ENCODE measurements at places on chromosomes 12 and 14.

- no peak for DNase-seq
Measured at GRCh38 chr12:132018193-132018916, 68.6 kb downstream of the EP400 start.

DNA sequence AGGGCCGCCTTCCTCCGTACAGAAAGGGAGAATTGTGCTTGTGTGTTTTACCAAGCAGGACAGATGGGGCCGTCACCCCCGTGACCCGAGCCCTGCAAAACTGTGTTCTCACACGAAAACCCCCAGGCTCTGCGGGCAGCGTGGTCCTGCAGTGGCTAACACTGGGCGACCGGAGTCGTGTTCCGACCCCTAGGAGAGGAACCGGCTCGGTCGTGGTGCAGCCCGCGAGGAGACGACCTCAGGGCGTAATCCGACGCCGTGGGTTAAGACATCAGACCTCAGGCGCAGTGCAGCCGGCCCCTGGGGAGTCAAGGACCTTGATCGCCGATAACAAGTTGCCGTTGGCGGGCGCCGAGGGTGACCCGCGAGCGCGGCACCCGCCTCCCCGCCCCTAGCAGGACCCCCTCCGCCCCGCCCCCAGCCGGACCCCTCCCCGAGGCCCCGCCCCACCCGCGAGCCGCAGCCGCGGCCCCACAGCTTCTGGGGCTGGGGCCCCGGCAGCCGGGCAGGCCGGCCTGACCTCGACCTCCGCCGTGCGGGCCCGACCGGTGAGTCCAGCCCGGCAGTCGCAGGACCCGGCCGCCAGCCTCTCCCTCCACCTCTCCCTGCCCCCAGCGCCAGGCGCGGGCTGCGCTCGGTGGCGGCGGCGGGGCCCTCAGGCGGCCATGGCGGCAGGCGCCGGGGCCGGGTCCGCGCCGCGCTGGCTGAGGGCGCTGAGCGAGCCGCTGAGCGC, at the start of gene CHPT1:
Gene CHPT1 (plus strand): TSS at position 444 of the 733 bp plus-strand sequence. CDS start 222 bp downstream, at position 666.
- peak; percentile 84 for DNase-seq

GRCh38 chr12:27537855-27538675, 14.1 kb downstream of the PPFIBP1 start:
- no peak for DNase-seq

DNA sequence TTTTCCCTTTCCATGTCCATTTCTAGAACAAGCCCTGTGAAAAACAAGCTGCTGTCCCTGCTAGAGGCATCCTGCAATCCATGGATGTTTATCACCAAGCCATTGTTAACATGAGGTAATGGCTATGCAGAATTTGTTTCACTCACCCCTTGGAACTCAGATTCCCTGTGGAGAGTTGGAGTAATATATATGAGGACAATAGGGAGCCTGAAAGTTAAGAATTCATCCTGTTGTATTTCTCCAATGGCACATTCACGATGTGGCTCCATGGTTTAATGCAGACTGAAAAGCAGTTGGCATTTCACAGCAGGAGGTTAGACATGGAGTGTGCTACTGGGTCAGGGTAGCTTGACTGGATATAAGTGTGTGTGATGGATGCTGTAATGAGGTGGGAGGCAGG, 32.4 kb downstream of the GPR65 start:
- DNase-seq, result no peak

- DNase-seq, result no peak
Measured at GRCh38 chr12:65829716-65830115, 5.4 kb downstream of the HMGA2 start.

GRCh38 chr12:23831739-23832138, 117.7 kb downstream of the SOX5 start:
- DNase-seq, result no peak

GRCh38 chr12:3550839-3551238, 59.8 kb downstream of the PRMT8 start:
- DNase-seq, result no peak

DNA sequence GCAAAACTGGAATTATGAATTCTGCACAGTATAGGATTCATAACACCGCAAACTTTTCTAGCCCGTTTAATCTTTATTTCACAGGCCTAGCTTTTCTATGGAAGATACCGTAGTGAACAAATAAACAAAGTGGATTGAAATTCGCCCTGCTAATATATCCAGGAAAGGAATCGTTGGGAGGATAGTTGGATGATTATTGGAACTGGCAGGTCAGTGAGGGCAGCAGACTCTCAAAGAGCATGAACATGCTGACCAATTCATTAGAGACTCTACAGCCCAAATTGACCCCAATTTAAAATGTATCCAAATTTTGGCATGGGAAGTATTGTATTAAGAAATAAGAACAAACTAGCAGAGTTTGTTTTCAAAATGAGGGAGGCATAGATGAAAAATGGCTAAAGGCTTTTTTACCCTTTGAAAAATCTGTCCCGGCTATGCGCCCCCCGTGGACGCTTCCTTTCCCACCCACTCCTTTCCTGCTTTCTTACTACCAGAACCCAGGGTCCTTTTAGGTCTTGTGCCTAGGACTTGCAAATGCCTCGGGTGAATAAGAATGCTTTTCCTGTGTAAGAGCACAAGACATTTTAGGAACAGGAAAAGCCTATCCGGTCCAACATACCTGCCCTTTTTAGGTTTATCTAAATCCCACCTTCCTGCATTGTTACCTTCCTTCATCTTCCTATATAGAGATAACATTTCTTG, 84.6 kb upstream of the PTPRB start:
- no peak for DNase-seq

GRCh38 chr14:105084741-105085571, 19.7 kb upstream of the GPR132 start:
- DNase-seq, result no peak

- DNase-seq, result no peak
Measured at GRCh38 chr14:94448071-94448808, 4.4 kb downstream of the SERPINA11 start.

DNA sequence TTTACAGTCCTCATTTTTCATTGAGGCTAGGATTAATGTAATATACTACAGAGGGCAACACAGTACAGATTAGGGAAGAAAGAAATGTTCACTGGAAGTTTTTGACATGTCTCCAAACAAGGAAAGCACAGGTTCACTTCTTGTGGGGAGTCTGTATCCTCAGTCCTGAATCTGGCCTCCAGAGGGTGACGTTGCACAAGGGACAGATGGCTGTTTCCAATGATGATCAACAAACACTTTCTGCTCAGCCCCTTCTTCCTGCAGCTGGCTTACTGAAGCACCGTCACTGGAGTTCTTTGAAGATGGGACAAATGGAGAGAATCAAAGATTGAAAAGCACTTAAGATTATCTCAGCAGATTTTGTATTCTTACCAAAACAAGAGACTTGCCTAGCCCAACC, 123.3 kb upstream of the OR4E1 start:
- no peak for DNase-seq

DNA sequence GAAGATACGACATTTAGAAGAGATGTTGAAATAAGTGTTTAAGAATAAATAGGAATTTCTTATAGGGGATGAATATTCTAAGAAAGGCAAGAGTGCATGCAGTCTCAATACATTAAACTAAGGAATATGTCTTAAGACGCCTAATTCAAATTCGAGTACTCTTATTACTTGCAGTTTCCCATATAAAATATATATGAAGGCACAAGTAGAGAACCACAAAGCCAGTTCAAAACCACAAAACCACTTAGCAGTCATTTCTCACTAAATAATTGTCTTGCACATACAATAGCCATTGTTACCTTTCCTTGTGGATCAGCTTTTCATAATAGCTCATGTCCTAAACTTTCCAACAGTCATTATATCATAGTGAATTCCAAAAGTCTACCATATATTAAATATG, 91.0 kb upstream of the MON2 start:
- DNase-seq, result no peak

GRCh38 chr14:31510222-31510621, 22.4 kb upstream of the GPR33 start:
- DNase-seq, result no peak

GRCh38 chr14:73760598-73761586, 46.7 kb upstream of the PNMA1 start:
- no peak for DNase-seq

- DNase-seq, result no peak
Measured at GRCh38 chr12:20701106-20701505, 6.0 kb downstream of the SLCO1C1 start.

DNA sequence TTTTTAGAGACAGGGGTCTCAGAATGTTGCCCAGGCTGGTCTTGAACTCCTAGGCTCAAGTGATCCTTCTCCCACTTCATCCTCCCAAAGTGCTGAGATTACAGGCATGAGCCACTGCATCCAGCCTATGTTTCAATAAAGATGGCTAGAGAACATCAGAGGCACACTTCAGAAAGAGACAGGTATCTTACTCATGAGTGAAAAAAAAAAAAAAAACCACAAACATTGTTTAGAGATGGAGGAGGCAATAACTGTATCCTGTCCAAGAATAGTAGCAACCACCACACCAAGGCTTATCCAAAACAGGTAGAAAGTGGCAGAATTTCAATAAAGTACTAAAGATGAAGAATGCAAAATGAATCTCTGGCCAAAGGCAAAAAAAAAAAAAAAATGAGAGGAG, 30.3 kb downstream of the EEA1 start:
- no peak for DNase-seq

GRCh38 chr12:30814295-30814655, 59.5 kb upstream of the CAPRIN2 start:
- no peak for DNase-seq

GRCh38 chr12:10220398-10221077, 7.9 kb downstream of the GABARAPL1 start:
- DNase-seq, result no peak

DNA sequence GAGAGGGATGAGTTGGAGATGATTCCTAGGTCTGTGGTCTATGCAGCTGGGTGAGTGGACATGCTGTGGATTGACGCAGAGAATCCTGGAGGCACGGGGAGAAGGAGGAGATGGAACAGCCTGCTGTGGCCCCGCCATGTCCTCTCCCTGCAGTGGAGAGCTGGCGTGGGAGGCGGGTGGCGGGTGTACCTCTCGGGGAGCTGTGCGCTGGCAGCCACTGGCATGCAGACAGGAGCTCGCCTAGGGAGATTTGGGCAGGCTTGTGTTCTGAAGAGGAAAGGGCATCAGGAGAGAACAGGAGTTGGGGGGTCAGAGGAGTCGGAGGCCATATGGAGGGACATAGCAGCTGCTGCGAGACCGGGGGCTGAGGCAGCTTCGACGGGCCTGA, 56.1 kb downstream of the TECPR2 start:
- no peak for DNase-seq

DNA sequence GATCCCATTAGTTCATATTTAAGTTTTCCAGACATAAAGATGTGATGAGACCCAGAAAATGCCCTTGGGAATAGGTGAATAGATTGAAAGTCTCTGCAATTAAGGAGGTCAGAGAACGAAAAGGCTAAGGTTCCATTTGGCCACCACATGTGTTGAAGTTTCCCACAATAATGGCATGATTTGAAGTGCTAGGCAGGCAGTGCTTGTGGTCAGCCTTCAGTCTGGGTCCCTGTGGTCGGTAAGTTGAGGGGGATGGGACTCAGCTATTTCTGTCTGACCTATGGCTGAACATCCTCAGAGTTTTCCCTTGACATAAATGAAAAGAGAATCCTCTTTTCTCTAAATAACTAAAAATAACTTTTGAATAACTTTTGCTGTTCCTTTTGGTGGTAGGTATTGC, 92.4 kb downstream of the PELI2 start:
- DNase-seq, result no peak

DNA sequence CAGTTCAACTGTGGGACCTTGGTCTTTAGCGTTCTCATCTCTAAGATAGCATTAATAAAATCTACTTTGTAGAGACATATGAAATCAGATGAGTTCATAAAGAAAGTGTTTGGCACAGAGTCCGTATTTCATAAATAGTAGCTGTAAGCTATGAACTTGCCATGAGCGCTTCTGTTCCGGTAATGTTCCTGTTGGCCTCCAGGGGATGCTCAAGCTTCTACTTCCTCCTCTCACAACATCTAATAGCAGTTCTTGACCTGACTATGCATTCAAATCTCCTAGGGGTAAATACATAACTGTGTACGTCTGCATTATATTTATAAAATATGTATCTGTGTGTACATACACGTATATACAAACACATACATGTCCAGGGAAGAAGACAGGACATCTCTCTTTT, 288.2 kb upstream of the TMPO start:
- no peak for DNase-seq

DNA sequence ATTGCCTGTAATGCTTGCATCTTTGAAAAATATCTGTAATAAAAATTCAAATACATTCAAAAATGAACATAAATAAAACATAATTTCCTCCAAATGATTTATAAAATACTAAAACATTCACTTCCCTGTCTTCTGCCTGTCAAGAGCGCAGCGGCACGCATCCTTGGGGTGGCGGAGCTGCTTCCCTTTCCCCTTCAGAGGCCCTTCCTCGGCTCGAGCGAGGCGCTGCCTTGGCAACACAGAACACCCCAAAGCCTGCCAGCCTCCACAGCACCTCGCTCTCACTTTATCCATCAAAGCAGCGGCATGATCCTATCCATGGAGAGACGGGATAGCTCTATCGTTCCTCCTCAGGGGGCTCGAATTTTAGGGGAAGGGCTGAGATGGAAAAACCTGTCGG, 146.2 kb downstream of the GXYLT1 start:
- DNase-seq, result no peak

GRCh38 chr14:101200650-101201516, 297.4 kb upstream of the RTL1 start:
- DNase-seq, result no peak

GRCh38 chr12:49793620-49794019, 34.6 kb downstream of the NCKAP5L start:
- no peak for DNase-seq

DNA sequence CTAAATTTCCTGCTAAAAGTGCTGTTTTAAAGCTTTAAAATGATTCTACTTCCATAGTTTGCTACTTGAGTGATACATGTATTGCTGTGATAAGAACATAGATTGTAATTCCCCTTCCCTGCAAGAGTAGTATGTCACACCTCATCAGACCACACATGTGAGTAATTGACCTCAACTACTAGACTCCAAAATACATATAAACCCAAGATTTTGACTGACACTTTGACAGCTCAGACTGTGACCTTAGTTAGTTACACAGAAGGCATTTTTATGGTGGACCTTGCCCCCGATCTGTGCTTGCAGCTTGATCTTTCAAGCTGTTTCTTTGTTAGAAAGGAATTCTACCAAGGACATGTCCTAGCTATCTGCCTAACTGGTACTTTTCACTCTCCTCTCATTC, 18.6 kb downstream of the APOBEC1 start:
- DNase-seq, result no peak

DNA sequence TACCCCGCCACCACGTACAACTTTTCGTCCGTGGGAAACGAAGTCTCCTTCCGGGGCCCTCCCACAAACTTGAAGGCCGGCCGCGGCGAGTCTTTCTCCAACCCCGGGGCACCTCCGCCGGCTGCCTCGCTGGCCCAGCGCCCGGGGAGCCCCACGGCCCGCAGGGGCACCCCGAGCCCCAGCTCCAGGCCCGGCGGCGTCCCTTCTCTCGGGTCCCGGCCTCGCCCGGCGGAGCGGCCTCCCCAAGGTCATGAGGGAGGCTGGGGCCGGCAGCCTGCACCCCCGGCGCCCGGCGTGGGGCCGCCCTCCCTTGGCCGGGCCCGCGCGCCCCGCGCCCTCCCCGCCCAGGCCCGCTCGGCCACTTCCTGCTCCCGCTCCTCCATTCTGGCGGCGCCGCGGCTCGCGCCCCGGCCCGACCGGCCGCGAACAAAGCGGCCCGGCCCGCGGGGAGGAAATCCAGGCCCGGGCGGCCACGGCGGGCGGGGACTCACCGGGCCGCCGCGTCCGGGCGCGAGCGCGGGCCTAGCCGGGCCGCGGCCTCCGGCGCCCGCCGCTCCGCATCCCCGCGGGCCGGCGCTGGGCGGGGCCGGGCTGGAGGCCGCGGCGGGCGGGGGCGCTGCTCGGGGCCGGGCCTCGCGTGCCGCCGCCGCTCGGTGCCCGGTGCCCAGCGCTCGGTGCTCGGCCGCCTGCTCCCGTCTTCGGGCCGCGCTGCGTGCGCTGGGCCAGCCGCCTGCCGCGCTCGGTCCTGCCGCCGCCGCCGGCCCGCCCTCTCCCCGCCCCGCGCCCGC, at the start of gene AKT1:
Gene AKT1 (minus strand): TSS at position 756 of the 788 bp plus-strand sequence. CDS start 3,105 bp downstream, outside the sequence.
- DNase-seq, result no peak

All from glutamatergic neuron (in vitro differentiated cells).